Smooth muscle cell of the brain vasculature (primary cell): ENCODE measurements at places on chromosomes 3 and 15.
A peak's percentile ranks its signal among the peaks of the same experiment; 100 is the strongest.

- DNase-seq = no peak
Observed at GRCh38 chr3:76789237-76789636, 250.7 kb upstream of the ROBO2 start.

GRCh38 chr3:192082730-192083660 is 622.0 kb downstream of the PYDC2 start:
- DNase-seq = no peak

- DNase-seq = no peak
Observed at GRCh38 chr3:41365973-41366372, 166.7 kb downstream of the CTNNB1 start.

GRCh38 chr3:126540951-126541627 is 17.1 kb downstream of the CHST13 start:
- DNase-seq = no peak

GRCh38 chr3:143977341-143978262 is 6.0 kb downstream of the DIPK2A start:
- DNase-seq = no peak

DNA sequence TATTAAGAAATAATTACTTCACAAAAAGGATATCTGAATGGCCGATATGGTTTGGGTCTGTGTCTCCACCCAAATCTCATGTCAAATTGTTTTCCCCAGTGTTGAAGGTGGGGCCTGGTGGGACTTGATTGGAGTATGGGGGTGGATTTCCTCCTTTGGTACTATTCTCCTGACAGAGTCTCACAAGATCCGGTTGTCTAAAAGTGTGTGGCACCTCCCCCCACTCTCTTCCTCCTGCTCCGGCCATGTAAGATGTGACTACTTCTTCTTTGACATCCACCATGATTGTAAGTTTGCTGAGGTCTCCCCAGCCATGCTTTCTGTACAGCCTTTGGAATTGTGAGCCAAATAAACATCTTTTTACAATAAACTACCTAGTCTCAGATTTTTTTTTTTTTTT is 34.5 kb downstream of the ZBTB11 start:
- DNase-seq = no peak

- no peak for DNase-seq
Observed at GRCh38 chr3:16053794-16054193, 120.7 kb upstream of the GALNT15 start.

GRCh38 chr3:121794264-121794983 is 40.4 kb downstream of the IQCB1 start:
- no peak for DNase-seq

- DNase-seq = no peak
Observed at GRCh38 chr15:80265021-80265420, 13.0 kb upstream of the CTXND1 start.

- no peak for DNase-seq
Observed at GRCh38 chr3:9213019-9213634, 36.3 kb downstream of the SRGAP3 start.

- DNase-seq = no peak
Observed at GRCh38 chr15:28018291-28019044, 80.6 kb downstream of the OCA2 start.

GRCh38 chr15:43763819-43764446 is 12.8 kb downstream of the ELL3 start:
- DNase-seq = no peak

DNA sequence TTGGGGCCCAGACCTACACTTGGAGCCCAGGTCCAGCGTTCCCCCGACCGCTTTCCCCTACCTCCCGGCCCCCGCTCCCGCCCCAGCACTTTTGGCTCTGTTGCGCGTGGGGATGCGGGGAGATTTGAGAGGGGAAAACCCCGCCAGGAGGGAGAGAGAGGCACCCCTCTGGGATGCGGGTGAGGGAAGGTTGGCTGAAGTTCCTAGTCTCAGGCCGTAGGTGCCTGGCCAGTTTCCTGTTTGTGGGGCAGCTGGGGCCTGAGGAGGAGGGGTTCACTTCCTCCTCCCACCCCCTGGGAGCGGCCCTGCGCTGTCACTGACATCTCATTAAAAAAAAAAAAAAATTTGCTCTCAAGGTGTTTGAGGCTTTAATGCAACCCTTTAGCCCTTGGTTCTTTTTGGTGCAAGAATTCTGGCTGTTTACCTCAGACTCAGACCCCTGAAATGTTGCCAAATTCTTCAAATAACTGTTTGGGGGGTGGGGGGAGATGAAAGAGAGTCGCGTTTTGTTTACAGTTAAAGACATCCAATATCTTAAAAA is 2.6 kb downstream of the FAM43A start:
- DNase-seq = no peak

GRCh38 chr15:100757661-100758060 is 122.0 kb upstream of the ALDH1A3 start:
- no peak for DNase-seq

DNA sequence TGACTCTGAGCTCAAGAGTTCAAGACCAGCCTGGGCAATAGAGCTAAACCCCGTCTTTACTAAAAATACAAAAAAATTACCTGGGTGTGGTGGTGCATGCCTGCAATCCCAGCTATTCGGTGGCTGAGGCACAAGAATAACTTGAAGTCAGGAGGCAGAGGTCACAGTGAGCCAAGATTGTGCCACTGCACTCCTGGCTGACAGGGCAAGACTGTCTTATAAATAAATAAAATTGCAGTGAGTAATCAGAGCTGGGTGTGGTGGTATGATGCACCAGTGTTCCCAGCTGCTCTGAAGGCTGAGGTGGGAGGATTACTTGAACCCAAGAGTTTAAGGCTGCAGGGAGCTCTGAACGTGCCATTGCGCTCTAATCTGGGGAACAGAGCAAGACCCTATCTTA is 55.9 kb upstream of the GCNT3 start:
- no peak for DNase-seq

GRCh38 chr15:59140422-59141226 is 35.7 kb downstream of the CCNB2 start:
- no peak for DNase-seq

DNA sequence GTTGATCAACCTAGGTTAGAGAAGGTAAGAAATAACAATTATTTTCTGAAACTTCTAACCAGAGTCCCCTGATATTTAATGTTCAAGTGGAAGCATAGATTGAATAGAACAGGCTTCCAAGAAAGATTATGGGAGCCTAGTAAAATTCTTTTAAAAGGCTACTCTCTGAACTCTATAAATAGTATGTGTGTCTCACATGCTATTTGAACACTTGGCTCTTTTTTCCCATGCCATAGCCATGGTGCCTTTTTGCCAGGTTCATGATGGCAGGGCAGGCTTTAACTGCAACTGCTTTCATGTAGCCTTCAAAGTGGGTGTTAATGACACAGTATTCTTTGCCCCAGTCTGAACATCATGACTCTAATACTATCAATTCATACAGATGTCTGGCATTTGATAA is 22.9 kb upstream of the STRIT1 start:
- DNase-seq = no peak

GRCh38 chr15:70742928-70743327 is 20.4 kb downstream of the UACA start:
- DNase-seq = no peak

GRCh38 chr3:159817126-159817525 is 171.5 kb upstream of the IL12A start:
- DNase-seq = no peak

DNA sequence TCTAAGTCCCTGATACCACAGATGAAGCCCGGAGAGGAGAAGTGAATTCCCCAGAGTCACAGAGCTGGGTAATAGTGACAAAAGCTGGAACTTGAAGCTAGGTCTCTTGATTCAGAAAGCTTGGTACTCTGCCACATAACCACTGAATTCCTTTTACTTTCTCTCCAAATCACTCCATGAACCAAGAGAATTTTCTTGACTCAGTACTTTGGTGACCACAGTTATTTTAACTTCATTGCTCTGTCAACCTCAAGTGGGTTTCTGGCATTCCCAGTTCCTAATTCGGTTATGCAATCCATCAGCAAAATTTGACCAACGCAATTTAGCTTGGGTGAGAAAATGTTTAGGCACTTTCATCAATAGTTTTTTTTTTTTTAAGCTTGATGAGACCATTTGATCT is 61.0 kb upstream of the PPARG start:
- peak; percentile 9 for DNase-seq

DNA sequence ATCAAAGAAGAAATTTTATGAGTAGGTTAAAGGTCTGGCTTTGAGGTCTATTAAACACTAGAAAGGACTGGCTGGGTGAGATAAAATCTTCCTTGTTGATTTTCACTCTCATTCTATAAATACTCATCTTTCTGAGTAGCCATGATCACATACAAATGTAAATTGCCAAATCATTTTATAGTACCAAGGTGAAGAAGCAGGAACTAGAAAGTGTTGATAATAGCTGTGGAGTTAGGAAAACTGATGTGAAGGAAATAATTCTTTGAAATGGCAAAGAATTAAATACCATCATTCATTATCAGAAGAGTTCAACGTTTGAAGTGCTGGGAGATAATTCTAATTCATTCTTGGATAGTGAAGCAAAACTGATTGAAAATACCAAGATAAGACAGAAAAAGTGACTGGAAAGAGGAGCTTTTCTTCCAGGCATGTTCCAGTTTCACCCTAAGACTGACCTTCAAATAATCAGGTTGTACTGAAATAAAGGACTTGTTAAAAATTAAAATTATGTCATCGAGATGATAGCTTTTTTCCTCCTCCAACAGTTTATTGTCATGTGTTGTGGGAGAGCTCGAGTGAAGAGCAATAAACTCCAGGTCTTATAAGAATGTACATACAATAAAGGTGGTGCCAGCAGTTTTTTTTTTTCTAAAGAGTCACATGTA is 17.4 kb downstream of the THBS1 start:
- no peak for DNase-seq

GRCh38 chr3:141248064-141248463 is 16.4 kb downstream of the PXYLP1 start:
- no peak for DNase-seq

- no peak for DNase-seq
Observed at GRCh38 chr15:87827131-87827530, 429.4 kb downstream of the NTRK3 start.
